ENCODE measurements at places on chromosomes 12 and 14.

DNA sequence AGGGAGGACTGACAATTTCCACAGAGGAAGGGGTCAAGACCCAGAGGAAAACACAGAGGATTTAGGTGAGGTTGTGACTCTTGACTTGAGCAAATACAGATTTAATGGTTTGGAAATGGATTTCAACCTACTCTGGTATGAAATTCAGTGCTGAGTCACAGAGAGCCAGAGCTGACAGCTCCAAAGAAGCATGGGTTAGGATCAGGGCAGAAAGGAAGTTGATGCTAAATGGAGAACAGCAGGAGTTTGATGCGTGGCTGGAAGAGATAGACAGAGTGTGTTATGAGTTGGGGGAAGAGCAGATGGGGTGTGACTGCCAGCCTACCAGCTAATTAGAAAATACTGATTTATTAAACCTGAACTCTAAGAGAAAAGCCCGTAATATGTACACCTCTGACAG lies 272.6 kb downstream of the FOXG1 start:
- DNase-seq, result no peak

- DNase-seq, result no peak
These were observed 34.5 kb upstream of the FRS2 start for GRCh38 chr12:69435644-69436043.

- DNase-seq, result no peak
These were observed 34.3 kb downstream of the HECTD1 start for GRCh38 chr14:31173120-31173837.

- no peak for DNase-seq
These were observed at the start of gene P2RX2 for GRCh38 chr12:132618683-132619043. Gene P2RX2 (plus strand): TSS chr12:132618776. CDS start chr12:132618817, 41 bp downstream.

DNA sequence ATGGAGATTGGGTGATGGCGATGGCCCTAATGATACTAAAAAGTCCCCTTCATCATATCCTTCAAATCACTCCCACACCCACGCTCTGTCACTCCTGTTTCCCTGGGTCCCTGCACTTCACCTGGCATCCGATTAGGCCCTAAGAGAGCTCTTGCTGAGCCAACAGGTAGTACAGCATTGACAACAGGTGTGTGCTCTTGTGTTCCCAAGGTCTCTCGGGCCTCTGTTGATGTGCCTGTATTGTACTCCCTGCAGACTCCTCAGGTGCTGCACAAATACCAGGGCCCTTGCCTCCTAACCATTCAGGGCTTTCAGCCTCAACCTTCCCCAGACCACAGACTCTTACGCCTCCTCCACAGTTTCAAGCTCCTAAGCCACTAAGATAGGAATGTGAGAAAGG lies 25.8 kb upstream of the VDR start:
- DNase-seq, result no peak

- no peak for DNase-seq
These were observed 23.3 kb downstream of the MEG3 start for GRCh38 chr14:100849115-100849781.

GRCh38 chr14:72608391-72609204 lies 285.3 kb downstream of the DPF3 start:
- no peak for DNase-seq

DNA sequence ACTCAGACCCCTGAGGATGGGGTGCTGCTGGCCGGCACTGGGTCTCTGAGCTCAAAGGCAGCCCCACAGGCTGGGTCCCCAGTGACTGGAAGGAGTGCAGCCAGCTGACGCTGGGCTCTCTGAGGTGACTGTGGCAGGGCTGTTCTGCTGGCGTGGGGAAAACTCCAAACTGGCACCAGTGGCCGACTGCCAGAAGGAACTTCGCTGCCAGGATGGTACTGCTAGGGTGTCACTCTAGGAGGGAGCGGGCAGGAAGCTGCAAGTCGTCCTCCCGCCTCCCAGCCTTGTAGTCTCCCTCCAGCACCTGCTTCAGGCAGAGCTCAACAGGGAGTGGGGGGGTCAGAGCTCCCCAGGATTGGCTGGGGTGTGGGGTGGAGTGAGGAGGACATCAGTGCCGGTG lies 41.3 kb downstream of the CDC42BPB start:
- no peak for DNase-seq

DNA sequence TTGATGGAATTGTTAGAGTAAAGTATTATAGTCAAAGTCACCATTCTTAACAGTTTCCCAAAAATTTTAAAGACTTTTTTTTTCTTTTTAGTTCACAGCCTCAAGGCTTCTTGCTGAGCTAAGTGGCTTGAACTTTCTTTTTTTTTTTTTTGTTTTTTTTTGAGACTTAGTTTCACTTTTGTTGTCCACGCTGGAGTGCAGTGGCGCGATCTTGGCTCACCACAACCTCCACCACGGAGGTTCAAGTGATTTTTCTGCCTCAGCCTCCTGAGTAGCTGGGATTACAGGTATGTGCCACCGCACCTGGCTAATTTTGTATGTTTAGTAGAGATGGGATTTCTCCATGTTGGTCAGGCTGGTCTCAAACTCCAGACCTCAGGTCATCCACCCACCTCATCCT lies 92.8 kb downstream of the SETD3 start:
- no peak for DNase-seq

GRCh38 chr12:43277651-43278540 lies 274.1 kb downstream of the ADAMTS20 start:
- no peak for DNase-seq

Measured in T-helper 22 cell (primary cell).